ENCODE measurements at places on chromosomes 1 and 21.

GRCh38 chr1:3314491-3315381 lies 139.7 kb upstream of the ARHGEF16 start:
- no peak for DNase-seq

- no peak for DNase-seq
Observed at GRCh38 chr1:47871799-47872353, 125.3 kb downstream of the TRABD2B start.

- no peak for DNase-seq
Observed at GRCh38 chr1:238135708-238136664, 245.3 kb upstream of the ZP4 start.

GRCh38 chr1:200372095-200372884 lies 37.5 kb downstream of the ZNF281 start:
- DNase-seq, result no peak

GRCh38 chr1:19071674-19072281 lies 115.3 kb upstream of the IFFO2 start:
- no peak for DNase-seq

DNA sequence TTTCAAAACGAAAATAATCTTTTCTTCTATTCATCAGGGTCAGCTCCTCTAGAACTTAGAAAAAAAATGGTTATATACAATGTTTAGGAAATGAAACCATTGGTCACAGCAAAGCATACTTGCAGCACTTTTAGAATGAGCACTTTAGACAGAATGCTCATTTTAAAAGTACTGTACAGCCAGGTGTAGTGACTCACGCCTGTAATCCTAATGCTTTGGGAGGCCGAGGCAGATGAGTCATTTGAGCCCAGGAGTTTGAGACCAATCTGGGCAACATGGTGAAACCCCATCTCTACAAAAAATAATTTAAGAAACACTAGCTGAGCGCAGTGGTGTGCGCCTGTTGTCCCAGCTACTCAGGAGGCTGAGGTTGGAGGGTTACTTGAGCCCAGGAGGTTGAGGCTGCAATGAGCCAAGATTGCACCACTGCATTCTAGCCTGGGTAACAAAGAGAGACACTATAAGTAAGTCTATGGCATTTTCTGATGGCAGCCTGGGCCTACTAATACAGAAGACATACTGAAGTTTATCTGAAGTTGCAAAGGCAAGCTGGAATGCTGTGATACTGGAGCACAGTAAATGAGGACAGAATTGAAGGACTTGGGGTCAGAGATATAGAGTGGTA lies 48.9 kb upstream of the ZNF326 start:
- DNase-seq, result no peak

DNA sequence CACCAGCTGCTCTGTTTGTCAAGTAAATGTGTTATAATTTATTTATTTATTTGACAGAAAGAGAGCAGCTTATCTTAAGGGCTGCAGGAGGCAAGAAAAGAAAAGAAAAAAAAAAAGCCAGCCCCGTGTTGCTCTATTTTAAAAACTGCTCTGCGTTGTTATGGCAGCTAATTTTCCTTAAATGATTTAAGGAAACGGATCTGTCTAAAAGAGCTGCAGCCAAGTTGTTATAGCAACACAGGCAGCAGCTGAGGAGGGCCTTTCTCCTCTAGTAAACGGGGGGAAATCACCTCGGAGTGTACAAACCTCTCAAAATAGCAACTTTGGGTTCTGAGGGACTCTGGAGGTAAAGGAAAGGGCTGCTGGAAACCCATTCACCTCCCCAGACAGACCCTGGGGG lies 149.2 kb downstream of the BEND5 start:
- no peak for DNase-seq

- DNase-seq, result no peak
Observed at GRCh38 chr1:117541585-117541984, 64.3 kb upstream of the TENT5C start.

GRCh38 chr1:160750608-160751007 lies 11.6 kb downstream of the SLAMF7 start:
- no peak for DNase-seq

- no peak for DNase-seq
Observed at GRCh38 chr1:203954788-203955552, 93.6 kb downstream of the SNRPE start.

DNA sequence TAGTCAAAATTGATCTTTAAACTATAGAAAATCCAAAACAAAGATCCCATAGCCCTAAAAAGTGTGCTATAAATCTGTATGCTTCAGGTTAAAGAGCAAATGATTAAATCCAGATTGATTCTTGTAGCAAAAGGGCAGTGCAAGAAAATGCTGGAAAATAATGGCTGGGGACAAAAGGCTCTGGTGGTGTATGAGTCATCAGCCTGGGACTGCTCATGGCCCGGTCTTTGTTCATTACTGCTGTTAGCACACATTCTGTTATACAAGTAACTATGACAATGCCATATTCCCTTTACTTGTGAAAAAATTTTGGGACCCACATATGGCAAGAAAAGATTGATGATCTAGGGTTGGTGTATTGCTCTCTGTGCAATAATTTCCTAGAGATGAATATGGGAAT lies 89.1 kb downstream of the RWDD3 start:
- no peak for DNase-seq

GRCh38 chr1:155168456-155169210 lies 4.5 kb downstream of the KRTCAP2 start:
- no peak for DNase-seq
